ENCODE measurements at places on chromosomes 4 and X.

DNA sequence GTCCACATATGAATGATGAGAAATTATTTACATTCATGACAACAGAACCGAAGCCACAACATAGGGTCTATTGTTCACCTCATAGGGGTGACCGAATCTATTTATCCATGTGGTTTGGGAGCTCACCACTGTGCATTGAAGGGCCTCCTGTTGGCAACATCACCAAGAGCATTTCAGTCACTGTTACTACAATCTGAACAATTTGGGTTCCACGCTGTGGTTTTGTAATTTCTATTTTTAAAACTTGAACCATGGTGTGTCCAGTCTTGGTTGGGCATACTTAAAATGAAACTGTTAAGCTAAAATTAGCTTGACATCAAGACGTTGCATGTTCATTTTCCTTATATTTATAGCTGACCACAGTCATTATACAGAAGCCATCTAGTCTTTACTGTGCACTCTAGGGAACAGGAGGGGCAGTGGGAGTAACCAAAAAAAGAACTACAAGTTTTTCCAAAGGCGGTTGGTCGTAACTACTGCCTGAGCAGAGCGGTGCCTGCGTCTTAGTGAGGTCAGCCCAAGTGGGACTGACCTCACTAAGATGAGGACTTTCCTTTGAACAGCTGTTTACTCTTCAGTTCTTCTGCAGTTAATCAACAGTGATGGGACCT lies 192.1 kb downstream of the SPRY1 start:
- no peak for DNase-seq

- DNase-seq: no peak
Observed at GRCh38 chr4:76232681-76233080, 18.8 kb upstream of the FAM47E start.

DNA sequence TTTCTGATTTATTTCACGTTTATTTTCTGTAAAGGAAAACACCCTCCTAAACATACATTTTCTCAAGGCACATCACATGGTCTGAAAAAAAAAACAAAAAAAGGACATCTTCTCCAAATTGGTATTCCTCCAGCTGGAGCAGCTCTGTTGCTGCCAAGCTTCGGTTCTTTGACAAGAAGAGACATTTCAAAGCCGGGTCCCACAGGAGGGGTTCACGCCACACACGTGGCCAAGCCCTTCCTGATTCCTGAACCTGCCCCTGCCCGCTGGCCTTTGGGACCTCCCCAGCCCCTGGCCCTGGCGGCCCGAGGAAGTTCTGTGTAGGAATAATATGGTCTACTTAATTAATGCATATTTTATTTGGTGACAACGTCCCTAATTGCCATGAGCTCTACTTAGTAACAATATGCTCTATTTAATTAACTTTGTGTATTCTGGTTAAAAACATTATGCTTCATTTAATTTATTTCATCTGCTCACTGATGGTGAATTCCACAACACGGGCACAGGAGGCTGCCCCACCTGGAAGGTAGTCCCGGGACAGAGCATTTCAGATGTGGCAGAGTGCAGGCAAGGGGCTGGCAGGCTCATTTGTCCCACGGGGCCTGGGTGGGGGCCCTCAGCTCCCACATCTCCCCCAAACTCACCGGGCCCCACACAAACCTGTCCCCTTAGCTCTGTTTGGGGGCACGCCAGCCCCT lies 5.4 kb upstream of the RGS12 start:
- DNase-seq: no peak

DNA sequence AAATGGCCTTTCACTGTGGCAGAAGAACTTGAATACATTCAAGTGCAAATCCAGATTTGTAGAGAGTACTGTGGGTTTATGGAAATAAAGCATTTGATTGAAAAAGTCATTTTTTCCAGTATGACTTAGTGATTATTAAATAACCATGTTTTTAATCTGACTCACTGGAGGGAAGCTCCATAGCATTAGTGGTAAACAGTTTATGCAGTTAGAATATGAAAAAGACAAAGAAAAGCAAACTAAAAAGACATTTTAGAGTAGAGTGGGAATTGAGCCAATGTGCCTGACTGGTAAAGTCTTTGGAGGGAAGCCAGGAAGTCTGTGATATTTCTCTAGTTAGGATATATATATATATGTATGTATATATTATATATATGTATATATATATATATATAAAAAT lies 53.4 kb downstream of the FAT4 start:
- no peak for DNase-seq

GRCh38 chr4:129140521-129140920 lies 44.6 kb downstream of the C4orf33 start:
- DNase-seq: no peak

DNA sequence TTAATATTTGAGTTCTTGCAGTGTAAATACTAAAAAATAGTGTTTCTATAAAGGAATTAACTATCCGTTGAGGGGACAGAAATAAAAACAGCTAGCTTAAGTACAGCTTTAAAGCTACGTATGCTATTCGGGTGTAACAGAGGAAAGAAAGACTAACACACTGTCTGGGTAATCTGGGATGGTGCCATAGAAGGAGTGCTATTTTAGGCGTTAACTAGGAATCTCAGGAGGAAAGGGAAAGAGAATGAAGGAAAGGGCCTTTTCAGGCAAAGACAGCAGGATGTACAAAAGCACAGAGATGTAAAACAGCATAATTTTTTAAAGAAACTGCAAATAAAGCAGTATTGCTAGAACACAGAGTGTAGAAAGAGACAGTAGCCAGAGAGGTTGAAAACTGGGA lies 161.8 kb downstream of the RAP1GDS1 start:
- DNase-seq: no peak

- DNase-seq: no peak
Observed at GRCh38 chr4:6944301-6945051, 34.9 kb downstream of the TBC1D14 start.

- no peak for DNase-seq
Observed at GRCh38 chrX:85516131-85516530, 136.7 kb upstream of the POF1B start.

DNA sequence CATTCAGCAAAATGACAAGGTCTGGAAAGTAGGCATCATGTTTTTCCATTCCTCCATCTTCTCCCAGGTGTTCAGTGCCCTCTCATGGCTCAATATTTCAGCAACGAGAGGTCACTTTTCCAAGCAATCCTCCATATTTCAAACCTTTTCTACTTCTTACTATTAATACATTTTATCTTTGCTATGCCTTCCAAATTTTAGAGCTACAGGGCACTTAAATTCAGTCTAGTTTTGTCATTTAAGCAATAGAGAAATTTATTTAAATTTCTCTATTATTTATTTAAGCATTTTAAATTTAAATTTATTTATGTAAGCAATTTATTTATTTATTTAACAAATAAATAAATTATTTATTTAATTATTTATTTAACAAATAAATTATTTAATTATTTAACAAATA lies 305.1 kb upstream of the ANXA10 start:
- no peak for DNase-seq

DNA sequence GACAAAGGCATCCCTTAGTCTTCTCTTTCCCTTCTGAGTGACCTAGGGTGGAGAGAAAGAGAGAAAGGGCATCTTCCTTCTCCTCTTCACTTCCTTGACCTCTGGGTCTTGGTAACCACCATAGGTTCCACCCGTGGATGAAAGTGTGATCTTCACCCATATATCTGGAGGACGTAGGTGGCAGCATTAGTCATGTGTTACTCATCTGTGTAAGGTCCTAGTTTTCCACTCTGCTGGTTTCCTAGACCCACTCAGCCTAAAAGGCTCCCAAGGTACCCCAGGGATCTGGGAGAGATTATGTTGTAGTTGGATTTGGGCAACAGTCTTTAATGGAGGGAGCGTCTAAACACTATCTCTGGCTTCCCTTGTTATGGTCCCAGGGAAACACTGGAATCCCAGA lies 45.5 kb upstream of the RAB9B start:
- DNase-seq: no peak

DNA sequence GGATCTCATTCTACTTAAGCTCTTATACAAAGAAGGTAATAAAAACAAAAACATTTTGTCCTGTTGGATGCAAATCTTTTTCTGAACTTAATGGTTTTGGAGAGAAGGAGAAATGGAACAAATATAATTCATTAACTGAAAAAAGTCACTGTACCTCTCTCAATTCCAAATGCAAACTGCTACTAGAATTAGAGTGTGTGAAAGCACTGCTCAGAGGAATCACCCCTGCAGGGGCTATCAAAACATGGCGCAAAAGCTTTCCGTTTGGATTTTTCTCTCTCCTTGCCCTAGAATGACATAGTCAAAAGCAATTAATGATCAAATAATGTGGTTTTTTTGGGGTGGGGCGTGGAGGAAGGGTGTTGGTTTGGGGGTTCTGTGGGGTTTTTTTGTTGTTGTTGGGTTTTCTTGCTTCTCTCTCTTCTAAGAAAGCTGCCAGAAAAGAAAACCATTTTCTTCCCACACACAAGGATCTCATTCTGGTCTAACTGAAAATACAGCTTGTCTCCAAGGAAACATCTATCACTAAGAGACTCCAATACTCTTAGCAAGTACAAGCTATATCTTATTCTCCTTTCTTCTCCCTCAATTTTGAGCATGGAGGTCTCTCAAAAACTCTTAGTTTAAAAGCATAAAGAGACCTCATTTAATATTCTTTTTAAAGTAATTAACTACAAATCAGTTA lies 41.6 kb downstream of the USP46 start:
- no peak for DNase-seq

GRCh38 chrX:83469551-83469950 lies 38.5 kb upstream of the POU3F4 start:
- DNase-seq: no peak

GRCh38 chr4:107823870-107824349 lies 822 bp upstream of the SGMS2 start:
- DNase-seq: no peak

DNA sequence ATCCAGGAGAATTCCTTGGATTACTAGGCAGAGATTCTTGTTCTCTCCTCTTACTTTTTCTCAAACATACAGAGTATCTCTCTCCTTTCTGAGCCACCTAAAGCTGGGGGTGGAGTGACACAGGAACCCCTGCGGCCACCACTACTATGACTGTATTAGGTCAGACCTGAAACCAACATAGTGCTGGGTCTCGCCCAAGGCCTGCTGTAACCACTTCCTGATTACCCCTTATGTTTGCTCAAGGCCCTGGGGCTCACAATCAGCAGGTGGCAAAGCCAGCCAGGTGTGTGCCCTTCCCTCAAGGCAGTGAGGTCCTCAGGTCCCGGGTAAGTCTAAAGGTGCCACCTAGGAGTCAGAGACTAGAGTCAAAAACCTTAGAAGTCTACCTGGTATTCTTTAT lies 166.4 kb downstream of the PARM1 start:
- no peak for DNase-seq

DNA sequence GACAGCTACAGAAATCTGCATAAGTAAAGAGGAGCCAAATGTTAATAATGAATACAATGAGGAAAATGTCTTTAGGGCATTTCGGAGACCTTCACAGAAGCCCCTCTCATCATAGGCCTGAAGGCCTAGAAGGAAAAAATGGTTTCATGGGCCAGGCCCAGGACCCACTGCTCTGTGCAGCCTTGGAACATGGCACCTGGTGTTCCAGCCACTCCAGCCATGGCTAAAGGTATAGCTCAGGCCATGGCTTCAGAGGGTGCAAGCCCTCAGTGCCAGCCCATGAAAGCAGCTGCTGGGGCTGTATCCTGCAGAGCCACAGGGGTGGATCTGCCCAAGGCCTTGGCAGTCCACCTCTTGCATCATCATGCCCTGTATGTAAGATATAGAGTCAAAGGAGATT lies 261.1 kb downstream of the SNCA start:
- DNase-seq: no peak

- no peak for DNase-seq
Observed at GRCh38 chrX:47815901-47816845, 20.5 kb upstream of the ZNF81 start.

DNA sequence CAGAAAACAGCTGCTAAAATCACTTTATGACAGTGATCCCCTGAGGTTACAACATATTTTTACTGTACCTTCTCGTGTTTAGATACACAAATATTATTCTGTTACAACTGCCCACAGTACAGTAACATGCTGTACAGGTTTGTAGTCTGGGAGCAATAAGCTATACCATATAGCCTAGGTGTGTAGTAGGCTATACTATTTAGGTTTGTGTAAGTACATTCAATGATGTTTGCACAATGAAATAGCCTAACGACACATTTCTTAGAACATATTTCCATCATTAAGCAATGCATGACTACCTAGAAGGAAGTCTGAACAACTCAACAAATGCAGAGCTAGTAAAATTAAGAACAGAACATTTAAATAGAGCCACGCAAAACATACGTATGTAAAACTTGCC lies 112.7 kb downstream of the ZAR1 start:
- DNase-seq: no peak

DNA sequence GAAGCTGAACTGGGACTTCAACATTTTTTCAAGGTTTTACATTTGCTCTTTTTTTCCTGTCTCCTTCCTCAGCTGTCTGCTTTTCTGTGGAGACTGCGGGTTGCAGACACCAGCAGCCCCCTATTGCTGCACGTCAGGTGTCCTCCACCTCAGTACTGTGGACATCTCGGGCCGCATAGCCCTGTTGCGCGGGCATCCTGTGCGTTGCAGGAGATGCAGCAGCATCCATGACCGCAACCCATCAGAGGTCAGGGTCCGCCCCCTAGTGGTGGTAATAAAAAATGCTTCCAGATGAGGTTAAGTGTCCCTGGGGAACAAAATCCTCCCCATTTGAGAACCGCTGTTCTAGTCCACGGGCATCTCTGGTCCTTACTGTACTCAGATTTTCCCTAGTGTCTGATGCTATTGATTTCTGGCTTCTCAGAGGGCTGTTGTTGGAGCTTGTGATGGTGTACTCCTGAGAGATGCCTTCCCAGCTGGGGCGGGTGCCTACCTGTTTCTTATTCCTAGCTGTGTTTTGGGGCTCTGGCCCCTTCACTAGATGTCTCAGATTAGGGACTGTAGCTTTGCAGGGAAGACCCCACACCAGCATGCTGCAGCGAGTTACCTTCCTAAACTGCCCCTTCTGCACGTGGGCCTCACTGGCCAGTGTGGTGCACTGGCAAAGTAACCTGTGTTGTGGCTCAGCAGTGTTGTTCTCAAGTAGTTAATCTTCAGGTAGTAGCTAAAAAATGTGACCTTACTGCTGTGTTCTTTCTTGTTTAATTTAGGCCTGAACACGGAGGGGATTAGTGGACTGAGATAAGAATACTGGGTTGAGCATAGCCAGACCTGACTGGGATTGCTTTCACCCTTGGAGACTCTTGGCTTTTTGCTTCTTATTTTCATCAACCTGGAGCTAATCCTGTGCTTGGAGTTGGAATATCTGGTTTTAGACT lies 28.2 kb downstream of the NSD2 start:
- peak; percentile 82 for DNase-seq

DNA sequence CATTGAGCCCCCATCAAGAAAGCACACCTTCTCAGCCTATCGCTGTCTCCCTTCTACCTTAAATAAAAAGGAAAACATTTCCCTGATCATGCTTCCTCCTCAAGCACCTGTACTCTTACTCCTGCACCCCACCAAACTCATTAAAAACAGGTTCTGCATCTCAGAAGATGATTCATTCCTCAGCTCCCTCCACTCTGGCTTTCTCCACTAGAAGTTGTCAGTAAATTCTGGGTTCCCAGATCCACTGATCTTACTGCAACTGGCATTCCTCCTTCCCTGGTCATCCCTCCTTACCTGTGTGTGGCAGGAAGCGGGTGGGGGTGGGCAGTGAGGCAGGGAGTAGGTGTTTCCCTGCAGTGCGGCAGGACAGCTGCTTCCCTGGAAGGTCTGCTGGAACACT lies 108.8 kb downstream of the GPR143 start:
- DNase-seq: no peak
